ENCODE measurements at places on chromosomes 12 and 14.
A peak's percentile ranks its signal among the peaks of the same experiment; 100 is the strongest.

- peak; percentile 100 for DNase-seq
These were observed 109.2 kb downstream of the EFCAB11 start for GRCh38 chr14:89845346-89845745.

DNA sequence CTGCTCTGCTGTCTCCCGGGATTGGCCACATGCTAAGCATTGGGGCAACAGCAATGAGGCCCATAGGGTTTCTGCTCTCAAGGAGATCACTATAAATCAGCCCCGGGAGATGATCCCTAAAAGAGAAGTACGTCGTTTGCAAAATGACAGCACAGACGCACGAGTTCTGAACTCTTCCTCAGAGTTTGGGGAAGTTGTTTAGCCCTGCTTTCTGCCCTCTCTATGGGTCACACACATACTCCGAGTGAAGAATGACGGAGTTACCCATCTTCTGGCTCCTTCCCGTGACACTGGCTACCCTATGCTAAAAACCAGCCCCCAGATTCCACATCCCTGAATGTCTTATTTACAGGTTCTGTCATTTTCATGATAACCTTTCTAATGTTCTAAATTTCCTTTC lies 258.0 kb upstream of the PLEKHG7 start:
- no peak for DNase-seq

GRCh38 chr14:74983343-74983742 lies 19.4 kb upstream of the EIF2B2 start:
- no peak for DNase-seq

GRCh38 chr14:39229222-39229543 lies 4.5 kb upstream of the MIA2 start:
- peak; percentile 7 for DNase-seq

DNA sequence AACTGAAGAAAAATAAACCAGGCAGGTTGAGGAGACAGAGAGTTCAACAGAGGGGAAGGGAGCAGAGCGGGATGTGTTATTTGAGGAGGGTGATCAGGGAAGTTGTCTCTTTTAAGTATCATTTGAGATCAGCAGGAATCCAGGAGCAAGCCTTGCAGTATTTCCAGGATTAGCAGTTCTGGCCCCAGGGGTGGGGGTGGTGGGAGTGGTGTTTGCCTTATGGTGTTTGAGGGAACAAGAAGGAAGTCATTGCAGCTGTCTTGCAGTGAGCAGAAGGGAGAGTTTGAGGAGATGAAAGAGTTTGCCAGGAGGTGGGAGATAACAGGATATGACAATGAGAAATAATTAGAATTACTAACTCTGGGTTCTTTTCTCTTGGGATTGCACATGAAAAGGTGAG lies 418.6 kb downstream of the NELL2 start:
- DNase-seq: no peak

DNA sequence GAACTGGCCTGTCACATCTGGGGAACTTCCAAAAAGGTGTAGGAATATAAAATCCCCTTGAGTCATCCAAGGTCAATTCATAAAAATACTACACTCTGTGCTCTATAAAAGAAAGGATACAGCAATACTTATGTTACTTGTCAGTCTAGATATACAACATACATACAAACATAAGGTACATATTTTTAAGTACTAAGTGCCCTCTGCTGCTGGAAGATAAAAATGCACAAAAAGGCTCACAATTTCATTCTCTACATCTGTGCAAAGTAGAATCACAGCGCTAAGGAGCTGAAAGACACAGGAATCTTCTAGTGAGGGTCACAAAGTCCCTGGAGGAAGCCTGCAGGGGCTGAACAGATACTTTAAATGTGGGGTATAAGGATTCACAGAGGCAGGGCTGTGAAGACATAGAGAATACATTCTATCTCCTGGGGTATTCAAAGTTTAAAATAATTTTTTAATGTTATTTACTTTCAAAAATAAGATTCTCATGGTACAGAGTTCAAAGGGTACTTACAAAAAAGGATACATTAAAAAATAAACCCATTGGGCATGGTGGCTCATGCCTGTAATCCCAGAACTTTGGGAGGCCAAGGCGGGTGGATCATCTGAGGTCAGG lies 10.2 kb upstream of the GOLGA5 start:
- peak; percentile 75 for DNase-seq

GRCh38 chr12:114123108-114123507 lies 157.0 kb upstream of the RBM19 start:
- DNase-seq: no peak

GRCh38 chr12:73678335-73678734 lies 859.3 kb upstream of the ATXN7L3B start:
- no peak for DNase-seq

- no peak for DNase-seq
These were observed 20.5 kb downstream of the RNF212B start for GRCh38 chr14:23258256-23258655.

- DNase-seq: peak; percentile 55
These were observed 93.9 kb downstream of the DYRK2 start for GRCh38 chr12:67742461-67742860.

GRCh38 chr12:105841840-105842239 lies 296.9 kb downstream of the NUAK1 start:
- DNase-seq: no peak

GRCh38 chr12:90084018-90084417 lies 375.4 kb upstream of the ATP2B1 start:
- DNase-seq: peak; percentile 59

GRCh38 chr12:16324772-16325171 lies 22.7 kb upstream of the MGST1 start:
- DNase-seq: no peak

DNA sequence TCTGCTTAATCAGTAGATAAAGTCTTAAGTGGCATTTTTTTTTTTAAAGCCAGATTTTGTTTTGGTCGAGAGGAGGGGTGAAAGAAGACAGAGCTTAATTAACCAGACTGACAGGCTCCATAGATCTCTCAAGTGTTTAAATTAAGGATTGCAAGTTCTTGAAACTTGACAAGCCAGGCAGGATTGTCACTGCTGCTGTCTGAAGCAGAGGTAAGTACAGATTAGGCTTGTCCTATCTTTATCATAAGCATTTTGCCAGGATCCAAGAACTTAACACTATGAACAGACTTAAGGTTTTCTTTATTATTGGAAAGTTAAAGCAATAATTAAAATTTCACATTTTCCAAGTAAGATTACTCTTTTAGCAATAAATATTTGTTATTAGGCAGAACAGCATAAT lies 179.6 kb upstream of the LMO3 start:
- DNase-seq: no peak

GRCh38 chr12:33546004-33546403 lies 106.4 kb upstream of the SYT10 start:
- DNase-seq: no peak

DNA sequence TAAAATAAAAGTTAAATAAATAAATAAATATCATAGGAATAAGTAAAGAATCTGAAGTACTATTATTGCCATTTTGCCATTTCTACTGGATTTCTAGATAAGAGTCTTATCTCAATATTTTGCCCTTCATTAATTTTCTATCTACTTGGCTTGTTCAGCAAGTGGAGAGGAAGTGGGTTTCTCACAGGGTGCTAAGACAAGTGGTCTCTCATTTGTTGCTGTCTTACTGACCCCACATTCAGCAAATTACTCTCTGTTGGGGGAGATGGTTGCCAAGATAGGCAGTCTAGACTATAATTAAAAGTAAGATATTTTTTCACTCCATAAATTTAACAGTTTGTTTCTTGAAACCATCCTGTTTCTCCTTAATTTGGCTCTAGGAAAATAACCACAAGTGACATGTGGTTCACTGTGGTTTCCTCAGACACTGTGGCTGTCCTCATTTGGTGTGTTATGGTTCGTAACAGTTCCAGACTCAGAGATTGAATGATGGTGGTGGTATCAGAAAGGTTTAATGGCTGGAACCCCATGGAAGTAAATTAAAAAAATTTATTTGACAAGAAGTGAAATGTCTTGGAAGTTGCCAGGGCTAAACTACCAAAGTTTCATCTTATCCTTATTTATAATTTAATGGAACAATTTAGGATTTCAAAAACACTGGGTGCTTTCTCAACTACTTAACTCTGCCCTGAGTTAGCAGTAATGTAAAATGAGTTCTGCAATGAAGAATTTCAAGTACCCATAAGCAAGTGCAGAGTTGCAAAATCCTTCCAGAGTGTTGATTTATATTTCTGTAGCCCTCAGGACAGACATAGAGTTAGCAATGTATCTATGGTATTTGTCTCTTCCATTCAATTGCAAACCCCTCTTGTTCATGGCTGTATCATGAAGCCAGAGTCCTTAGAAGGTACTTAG lies 214.8 kb downstream of the MSRB3 start:
- no peak for DNase-seq

DNA sequence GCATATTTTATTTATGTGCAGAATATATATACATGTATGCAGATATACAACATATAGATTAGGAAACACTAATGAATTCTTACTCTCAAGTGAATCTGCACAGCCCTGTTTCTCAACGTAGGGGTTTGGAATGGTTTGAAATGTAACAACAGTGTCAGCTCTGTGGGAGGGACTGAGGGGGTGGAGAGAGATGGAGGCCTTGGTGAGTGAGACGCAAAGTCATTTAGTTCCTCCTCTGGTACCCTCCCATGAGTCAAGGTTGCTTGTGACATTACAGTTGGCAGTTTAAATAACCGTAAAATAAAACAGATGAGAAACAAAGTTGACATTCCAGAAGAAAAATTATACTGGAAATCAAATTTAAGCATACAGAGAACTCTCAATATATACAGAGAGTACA lies 313.0 kb upstream of the PRKD1 start:
- peak; percentile 37 for DNase-seq

DNA sequence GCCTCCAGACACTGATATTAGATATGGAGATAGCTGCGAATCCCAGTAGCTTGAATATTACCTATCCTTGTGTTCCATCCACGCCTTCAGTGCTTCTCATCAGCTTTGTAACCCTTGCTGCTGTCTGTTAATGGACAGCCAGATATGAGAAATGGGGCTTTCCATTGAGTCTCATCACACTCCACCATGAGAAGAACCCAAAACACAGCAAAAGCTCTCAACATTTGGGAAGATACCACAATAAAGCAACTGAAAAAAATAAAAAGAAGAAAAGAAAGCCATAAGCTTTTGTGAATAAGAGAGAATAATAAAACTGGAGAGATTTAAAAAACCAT lies 225.4 kb downstream of the GALC start:
- no peak for DNase-seq

- DNase-seq: no peak
These were observed 445.6 kb upstream of the MIS18BP1 start for GRCh38 chr14:45698462-45699134.

DNA sequence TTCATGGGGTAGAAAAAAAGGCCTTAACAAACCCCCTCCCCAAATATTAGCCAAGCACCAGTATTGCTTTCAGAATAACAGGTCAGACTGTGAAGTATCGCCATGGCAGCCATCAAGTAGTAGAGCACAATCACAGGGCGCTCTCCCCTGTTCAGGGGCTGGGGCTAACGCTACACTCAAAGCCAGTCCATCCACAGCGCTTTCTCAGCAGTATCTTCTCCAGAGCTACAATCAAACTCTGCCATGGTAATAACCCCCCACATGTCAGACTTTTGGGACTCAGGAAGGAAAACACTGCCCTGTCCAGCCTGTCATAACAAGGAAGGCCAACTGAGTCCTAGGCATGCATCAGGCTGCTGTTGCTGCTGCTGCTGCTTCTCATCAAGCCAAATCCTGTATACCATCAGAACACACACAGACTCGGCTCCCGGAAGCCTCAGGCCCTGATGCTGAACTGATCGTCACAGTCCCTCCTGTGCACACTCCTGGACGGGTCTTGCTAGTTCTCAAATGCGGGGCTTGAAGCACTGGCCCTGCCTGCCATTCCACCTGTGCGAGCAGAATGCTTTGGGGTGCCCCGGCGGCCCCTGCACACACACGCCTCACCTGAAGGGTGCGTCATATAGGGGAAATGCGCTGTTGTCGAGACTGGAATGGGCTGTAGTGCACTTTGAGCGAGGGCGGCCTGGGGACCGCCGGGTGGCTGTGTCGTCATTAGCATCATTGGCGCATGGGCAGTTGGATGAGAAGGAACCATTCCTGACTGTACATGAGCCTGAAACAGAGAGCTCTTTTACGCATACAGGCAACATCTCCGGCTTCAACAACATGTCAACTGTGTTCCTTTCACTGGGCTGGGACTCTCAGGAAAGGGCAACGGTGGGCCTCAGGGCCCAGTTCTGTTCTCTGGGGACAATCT lies 47.6 kb downstream of the SH2B3 start:
- DNase-seq: no peak

GRCh38 chr14:106843951-106844483 lies 1317.6 kb downstream of the TMEM121 start:
- DNase-seq: no peak

- no peak for DNase-seq
These were observed 109.2 kb downstream of the ATXN7L3B start for GRCh38 chr12:74646831-74647230.

GRCh38 chr12:42588524-42589464 lies 752 bp downstream of the PRICKLE1 start:
- peak; percentile 38 for DNase-seq

- peak; percentile 44 for DNase-seq
These were observed 4.2 kb downstream of the PLEKHG3 start for GRCh38 chr14:64708148-64709004.

DNA sequence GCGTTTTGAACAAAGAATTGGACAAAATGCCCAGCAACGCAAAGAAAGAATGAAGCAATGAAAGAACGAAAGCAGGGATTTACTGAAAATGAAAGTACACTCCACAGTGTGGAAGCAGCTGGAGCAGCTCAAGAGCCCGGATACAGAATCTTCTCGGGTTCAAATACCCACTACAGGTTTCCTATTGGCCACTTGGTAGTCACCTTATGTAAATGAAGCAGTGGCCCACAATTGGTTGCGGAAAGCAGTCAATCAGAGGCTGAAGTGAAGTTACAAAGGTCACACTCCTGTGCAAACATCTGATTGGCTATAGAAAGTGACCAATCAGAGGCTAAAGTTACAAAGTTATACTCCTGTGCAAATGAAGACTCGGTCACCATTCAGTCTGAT lies 15.0 kb upstream of the PPP1R13B start:
- no peak for DNase-seq

DNA sequence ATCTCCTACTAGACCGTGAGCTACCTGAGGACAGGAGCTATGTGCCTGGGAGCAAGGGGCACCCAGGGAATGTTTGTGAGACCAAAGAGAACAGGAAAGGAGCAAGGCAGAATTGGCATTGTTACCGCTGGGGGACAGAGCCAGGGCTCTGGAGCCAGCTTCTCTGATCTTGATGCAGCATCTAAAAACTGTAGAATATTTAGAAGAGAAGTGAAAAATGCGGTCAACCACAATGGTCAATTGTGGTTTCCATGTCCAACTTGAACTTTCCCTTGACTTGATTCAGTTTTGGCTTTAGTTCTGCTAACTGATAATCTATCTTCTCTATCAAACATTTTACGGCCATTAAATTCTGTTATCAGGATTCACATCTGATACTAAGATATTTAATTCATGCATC lies 201.2 kb downstream of the ANO4 start:
- DNase-seq: no peak

DNA sequence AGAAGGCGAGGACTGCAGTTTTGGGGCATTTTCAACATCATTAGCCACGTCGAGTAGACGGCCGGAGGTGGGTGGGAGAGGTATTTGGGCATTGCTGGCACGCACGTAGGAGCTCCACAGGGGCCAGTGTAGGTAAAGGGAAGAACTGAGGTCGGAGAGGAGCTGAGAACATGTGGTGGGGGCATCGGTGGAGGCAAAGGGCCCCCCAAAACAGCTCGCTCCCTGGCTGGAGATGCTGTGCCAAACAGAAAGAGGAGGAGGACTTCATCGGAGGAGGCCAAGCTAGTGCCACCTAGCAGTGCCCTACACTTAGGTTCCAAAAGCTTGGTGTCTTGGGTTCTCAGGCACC lies 52.0 kb upstream of the PPP2R5C start:
- DNase-seq: no peak

- peak; percentile 24 for DNase-seq
These were observed 93.9 kb upstream of the OVCH1 start for GRCh38 chr12:29591140-29592020.

- DNase-seq: no peak
These were observed 988.3 kb downstream of the VRK1 start for GRCh38 chr14:97785495-97785894.
